ENCODE measurements at places on chromosomes 5 and 9. TPM values are rescaled to one million over a fixed set of nuclear protein-coding genes. Genes with fewer than 3 reads are reported as not detected.

DNA sequence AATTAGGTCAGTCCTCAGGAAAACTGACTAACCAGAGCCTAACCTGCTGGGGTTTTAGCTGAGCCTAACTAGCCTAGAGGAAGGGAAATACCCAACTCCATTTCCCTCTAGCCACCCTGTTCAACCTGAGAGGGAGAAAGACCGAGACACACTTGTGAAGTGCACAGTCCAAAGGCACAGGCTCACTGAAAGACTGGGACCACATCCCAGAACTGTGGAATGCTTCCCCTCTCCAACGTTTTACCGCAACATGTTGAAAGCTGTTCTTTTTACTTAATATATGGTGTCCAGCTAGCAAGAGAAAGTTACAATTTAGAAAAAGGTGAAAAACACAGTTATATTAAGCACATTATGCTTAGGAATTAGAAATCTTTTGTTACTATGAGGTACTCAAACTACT is 76.8 kb upstream of the SIMC1 start:
- no peak for DNase-seq

NR4A3 gene
- polyA plus RNA-seq = 1.4 TPM

DNA sequence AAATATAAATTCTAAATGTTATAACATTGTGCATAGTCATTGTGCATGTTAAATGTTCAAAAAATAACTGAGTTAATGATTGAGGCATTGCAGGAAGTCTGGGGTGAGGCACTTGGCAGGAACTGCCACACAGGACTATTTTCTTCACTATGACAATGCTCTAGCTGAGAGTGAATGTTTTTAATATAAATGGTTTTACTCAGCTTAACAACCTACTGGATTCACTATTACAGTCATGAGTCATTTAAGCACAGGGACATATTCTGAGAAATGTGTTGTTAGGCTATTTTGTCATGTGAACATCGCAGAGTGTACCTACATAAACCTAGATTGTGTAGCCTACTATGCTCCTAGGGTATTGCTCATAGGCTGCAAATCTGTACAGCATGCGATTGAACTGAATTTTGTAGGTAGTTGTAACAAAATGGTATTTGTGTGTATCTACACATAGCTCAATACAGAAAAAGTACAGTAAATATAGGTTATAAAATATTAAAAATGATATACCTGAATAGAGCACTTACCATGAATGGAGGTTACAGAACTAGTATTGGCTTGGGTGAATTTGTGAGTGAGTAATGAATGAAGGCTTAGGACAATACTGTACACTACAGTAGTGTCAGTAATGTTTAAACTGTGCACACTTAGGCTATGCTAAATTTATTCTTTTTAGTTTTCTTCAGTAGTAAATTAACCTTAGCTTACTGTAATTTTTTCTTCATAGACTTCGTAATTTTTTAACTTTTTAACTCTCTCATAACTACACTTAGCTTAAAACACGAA is 346.1 kb upstream of the PTGER4 start:
- no peak for DNase-seq

DNA sequence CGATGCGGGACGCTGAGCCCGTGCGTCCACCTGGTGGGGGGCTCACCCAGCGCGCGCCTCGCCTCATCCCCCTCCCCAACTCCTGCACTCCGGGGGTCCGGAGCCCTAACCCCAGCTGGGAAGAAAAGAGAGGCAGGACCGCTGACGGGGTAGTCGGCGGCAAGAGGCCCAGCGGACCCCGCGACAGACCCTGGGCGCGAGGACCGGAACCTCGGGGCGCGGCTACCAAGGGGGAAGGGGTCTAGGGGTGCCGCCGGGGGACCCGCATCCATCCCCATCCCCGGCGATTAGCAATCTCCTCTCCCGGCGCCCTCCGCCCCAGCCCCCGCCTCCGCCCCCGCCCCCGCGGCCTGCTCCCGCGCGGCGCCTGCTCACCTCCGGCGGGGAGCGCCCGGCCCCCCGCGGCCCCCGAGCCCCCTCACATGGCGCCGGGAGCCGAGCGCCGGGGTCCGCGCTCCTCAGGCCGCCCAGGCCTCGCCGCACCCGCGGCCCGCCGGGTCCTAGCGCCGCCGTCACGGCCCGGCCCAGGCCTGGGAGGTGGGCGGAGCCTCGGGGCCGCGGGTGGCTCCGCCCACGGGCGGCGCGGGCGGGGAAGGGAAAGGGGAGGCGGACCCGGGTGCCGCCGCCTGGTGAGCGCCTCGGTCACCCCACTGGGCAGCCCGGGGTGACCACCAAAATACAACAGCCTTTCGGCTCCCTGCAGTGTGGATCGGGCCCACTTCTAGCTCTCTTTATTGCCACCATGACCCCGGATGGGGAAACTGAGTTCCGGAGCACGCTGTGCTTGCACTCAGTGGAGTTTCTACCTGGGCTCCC is at the start of gene ST6GALNAC6:
Gene ST6GALNAC6 (minus strand): TSS at position 476 of the 816 bp plus-strand sequence. CDS start 1,622 bp downstream, outside the sequence.
- DNase-seq = no peak

DNA sequence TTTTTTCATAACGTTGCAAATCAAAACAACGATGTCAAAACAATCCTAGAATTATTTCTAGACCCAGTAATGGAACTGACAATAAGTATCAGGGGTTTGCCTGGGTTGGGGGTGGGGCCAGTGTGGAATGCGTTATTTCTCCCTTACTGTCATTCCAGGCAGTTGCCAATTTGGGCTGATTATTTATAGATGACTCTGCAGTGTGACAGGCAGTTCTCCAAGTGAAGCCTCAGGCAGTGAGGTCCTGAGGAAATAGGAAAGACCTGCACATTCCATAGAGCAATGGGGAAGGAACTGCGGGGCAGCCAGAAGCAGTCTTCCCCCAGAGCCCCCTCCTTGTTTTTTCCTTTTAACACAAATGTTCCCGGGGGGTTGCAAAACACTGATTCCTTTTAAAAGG is 179.0 kb downstream of the YTHDC2 start:
- DNase-seq = no peak

GRCh38 chr5:31531543-31531887 is 378 bp downstream of the DROSHA start:
- DNase-seq = no peak

DNA sequence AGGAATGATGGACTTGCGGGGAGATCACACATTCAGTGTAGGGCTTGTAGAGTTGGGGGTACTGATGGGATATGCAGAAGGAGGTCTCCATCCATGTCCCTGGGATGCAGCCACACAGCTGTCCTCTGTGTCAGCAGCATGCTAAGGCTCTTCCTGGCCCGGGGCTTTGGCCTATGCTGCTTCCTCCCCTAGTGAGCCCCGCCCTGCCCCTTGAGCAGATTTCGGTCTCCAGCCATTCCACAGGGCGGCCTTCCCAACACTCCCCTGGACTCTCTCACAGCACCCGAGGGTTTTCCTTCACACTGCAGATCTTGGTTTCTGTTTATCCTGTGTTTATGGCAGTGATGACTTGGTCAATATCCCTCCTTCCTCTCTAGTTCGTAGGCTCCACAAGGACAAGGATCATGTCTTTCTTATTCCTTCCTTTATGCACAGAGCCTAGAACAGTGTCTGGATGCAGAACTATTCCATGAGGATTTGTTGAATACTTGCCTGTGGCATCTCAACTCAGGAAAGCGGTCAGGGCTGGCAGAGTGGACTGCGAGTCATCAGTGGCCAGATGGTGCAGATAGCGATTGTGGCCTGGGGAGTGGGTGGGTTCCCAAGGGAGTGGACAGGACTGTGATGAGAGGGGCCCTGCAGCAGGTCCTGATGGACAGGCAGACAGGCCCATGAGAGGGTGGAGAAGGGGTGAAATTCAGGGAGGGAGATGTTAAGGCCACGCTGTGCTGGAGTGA is 114.2 kb downstream of the RGS3 start:
- no peak for DNase-seq

- DNase-seq = no peak
These were observed 14.6 kb downstream of the TRIM14 start for GRCh38 chr9:98104445-98104881.

DNA sequence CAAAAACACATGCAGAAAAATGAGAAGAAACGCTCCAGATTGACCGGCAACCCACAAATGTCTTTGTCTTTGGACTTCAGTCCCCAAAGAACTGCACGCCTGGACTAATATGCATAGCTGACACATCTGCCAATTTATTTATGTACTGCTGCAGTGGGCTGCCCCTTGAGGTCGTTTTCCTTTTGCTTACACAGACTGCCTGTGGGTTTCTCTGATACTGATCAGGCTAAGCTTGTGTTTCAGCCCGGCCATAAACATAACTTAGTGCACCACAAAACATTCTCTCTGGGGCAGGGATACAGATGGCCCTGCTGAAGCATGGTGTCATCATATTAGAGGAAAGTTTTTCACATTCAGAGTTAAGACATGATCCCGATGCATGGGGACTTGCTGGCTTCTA is 75.4 kb downstream of the NUDT12 start:
- no peak for DNase-seq

- DNase-seq = no peak
These were observed 7.0 kb upstream of the SYNPO start for GRCh38 chr5:150633429-150633828.

Measured in left renal pelvis (tissue), 4 donors.